ENCODE measurements at places on chromosomes 16 and 17.

- no peak for DNase-seq
Observed at GRCh38 chr17:80981062-80981902, 10.4 kb upstream of the CHMP6 start.

- no peak for DNase-seq
Observed at GRCh38 chr16:5756969-5757368, 659.4 kb upstream of the EEF2KMT start.

DNA sequence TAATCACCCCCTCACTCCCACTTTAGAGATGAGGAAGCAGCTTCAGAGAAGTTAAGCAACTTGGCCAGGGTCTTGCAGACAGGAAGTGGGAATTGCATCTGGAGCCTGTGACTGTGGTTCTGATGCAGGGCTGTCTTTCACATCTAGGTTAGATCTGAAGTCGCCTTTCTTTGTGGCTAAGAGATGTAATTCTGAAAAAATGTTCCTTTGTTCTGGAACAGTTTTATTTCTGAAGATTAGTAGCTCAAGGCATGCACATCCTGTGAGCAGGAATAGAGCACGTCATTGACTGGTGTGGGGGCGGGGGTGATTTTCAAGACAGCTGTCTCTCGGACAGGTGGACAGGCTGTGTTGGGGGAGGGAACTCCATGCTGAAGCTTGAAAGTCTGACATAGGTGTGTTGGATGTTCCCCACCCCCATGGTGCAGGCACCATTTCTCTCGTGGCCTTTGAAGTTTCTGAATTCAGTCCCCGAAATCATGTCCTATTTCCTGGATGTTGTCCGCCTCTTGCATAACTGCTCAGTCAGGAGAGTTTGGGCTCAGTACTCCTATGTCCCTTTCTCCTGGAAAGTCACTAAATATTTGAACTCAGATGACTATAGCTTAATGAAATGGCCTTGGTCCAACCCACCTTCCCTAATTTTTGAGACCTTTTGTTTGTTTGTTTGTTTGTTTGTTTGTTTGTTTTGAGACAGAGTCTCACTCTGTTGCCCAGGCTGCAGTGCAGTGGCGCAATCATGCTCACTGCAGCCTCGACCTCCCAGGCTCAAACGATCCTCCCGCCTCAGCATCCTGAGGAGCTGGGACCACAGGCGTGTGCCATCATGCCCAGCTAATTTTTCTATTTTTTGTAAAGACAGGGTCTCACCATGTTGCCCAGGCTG is 21.0 kb upstream of the HERPUD1 start:
- no peak for DNase-seq

DNA sequence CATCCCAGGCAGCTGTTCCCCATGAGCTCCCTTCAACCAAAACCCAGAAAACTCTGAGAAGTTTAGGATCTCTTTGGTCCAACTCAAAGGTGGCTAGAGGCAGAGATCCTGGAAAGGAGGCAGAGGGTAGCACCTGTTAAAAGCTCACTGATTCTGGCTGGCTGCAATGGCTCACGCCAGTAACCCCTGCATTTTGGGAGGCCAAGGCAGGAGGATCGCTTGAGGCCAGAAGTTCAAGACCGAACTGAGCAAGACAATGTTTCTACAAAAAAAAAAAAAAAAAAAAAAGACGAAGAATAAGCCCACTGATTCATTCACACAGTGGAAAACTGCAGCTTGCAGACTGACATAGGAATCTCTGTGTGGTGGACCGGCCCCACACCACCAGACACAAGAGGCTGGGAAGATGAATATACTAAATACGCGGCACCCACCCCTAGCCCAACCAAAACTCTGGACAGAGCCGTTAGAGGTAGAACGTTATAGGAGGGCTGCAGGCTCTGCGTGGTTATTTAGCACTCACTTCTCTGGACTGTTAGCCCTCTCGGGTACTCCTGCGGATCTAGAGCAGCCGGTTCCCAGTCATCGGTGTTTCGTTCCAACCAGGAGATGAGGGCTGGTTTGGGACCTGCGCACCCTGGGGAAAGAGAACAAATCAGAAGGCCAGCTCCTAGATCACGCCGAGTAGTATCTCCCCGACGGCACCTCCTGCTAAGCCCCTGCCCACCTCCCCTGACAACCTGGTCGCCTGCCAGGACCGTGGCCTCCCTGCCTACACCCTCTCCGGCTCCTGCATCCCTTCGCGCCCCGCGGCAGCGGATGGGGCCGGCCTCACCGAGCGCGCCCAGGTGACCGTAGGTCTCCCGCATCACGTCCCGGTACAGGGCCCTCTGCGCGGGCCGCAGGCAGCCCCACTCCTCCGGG is 925 bp downstream of the ZNF689 start:
- no peak for DNase-seq

DNA sequence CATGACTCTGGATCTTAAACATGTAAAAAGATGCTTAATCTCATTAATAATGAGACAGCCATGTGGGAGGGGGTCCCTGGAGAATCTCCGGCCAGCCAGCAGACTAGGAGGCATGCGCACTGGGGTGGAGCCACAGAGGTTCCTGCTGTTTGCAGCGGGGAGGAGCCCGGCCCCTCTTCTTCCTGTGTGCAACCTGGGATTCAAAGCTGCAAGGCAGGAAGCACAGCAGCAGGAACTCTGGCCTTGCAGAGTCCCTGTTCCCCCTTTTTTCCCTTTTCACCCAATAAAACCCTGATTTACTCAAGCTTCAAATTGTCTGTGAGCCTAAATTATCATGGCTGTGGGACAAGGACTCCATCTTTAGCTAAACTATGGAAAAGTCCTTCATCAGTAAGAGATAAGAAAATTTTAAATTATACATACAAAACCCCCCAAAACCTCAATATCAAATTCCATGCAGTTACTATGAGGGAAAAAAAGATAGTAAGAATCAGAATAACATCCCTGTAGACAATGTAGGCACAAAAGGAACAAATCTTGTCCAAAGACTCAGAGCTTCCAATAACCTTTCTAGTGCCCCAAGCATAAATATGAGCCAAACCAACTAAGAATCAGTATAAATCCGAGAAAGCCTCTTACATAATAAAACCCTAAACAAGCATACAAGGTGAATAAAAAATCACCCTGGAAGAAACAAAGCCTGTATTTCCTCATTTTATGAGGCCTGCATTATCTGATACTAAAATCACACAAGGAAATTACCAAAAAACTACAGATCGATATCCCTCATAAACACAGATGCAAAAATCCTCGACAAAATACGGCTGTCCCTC is 12.1 kb downstream of the CFDP1 start:
- no peak for DNase-seq

DNA sequence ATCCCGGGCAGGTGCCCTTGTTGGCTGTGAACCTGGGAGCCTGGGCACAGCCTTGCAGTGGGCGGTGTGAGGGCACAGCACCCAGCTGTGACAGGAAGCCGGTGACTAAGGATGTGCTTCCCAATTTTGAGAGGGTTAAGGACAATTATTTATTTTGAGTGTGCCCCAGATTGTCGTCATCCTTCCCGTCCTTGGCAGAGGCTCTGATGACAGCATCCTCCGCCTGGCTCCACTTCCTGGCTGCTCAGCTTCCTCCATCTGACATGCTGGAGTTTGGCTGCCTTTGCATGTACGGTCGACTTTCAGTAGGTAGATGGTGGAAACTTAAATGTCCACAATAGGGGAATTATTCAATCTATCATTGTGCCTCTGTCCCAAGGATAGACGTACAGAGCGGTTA is 282.4 kb upstream of the EEF2KMT start:
- DNase-seq, result no peak

Measured in esophagus squamous epithelium (tissue), 5 donors.